ENCODE measurements at places on chromosomes 7 and 10. TPM values are rescaled to one million over a fixed set of nuclear protein-coding genes. Genes with fewer than 3 reads are reported as not detected.

The KBTBD2 gene
- 27.8 TPM for total RNA-seq

The TSPAN33 gene
- total RNA-seq: 5.5 TPM

The DRGX gene
- total RNA-seq: not detected

The CYP2E1 gene
- 0.16 TPM for total RNA-seq

DNA sequence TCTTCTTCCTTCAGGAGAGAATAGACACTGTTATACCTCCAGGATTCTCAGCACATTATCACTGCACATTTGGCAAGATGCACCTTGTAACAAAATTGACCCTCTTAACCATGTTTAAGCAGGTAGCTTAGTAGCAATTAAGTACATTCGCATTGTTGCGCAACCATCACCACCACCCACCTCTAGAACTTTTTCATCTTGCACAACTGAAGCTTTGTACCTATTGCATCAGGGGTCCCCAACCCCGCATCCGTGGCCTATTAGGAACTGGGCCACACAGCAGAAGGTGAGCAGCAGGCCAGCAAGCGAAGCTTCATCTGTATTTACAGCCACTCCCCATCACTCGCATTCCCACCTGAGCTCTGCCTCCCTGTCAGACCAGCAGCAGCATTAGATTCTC, 29.9 kb upstream of the SMURF1 start:
- no peaks in the 10 kb centered on the region for H3K36me3 ChIP-seq
- H3K4me1 ChIP-seq: no peaks in the 10 kb centered on the region
- DNase-seq: no peak

DNA sequence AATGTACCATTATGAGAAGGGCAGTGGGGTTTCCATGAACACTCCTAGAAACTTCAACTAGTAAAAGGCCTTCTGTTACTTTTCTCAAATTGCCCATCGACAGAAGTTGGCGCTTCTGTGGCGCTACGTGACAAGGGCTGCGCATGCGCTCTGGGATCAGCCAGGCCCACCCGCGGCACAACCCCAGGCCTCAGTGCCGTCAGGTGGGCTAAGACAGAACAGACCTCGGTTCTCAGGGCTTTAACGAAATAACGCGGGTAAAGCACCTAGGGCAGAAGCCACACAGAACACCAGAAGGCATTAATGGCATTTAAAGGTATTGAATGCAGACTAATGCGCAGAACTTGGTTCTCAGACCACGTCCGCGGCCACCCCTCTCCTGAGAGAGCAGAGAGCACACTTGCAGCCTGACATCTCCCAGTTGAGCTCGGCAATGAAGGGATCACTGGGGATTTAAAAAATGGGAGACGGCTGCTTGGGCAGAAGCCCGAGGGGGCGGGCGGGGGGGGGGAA, 67.6 kb upstream of the CTNNA3 start:
- H3K27me3 ChIP-seq: peaks cover 2% of the 10 kb centered on the region
- peak overlapping the region; percentile 90 for H3K4me3 ChIP-seq
- H3K27ac ChIP-seq: peak overlapping the region; percentile 98
- peak; percentile 67 for DNase-seq
- H3K36me3 ChIP-seq: no peaks in the 10 kb centered on the region

DNA sequence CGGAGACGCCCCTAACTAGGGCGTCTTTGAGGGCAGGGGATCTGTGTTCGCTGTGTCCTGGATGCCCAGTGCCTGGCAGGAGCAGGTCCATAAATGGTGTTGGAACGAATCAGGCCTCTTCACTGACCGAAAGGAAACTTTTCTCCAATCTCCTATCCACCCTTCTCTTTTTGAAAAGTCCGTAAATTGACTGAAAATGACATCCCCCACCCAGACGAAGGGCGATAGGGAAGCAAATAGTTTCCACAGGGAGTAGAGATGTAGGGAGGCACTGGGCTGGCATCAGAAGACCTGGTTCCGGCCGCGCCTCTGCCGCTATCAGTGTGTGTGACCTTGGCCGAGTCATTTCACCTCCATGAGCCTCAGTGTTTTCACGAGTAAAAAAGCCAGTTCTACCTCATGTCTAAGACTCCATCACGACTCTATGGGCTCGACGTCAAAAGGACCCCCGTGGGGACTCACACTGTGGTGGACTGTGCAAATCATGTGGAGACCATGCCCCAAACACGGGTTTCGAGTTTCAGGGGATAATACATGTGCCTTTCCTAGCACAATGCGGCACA, 497 bp upstream of the RAB11FIP2 start:
- H3K27me3 ChIP-seq: peaks cover 14% of the 10 kb centered on the region
- H3K4me3 ChIP-seq: peak overlapping the region; percentile 75
- peaks cover 23% of the 10 kb centered on the region for H3K4me1 ChIP-seq
- no peak for DNase-seq

GRCh38 chr7:111958896-111959295, 247.3 kb downstream of the DOCK4 start:
- no peak for DNase-seq
- no peak overlapping the region for H3K4me3 ChIP-seq
- no peaks in the 10 kb centered on the region for H3K36me3 ChIP-seq
- no peaks in the 10 kb centered on the region for H3K27me3 ChIP-seq
- no peaks in the 10 kb centered on the region for H3K4me1 ChIP-seq

- no peaks in the 10 kb centered on the region for H3K36me3 ChIP-seq
- no peak for DNase-seq
- no peaks in the 10 kb centered on the region for H3K27me3 ChIP-seq
- peaks cover 43% of the 10 kb centered on the region for H3K4me1 ChIP-seq
Measured at GRCh38 chr10:6648894-6649720, 69.0 kb upstream of the PRKCQ start.

All from activated T-helper 2 cell treated with anti-CD3 and anti-CD28 coated beads, Interferon-gamma antibody, Interleukin-2, Interleukin-4, amounts not matched to agents 10 μg/mL and 5 μg/mL and 100 μg/mL, durations not matched to agents 14 hours and 24 hours and 36 hours (primary cell).